Testis (tissue), 5 donors: ENCODE measurements at places on chromosomes 16 and 17.

DNA sequence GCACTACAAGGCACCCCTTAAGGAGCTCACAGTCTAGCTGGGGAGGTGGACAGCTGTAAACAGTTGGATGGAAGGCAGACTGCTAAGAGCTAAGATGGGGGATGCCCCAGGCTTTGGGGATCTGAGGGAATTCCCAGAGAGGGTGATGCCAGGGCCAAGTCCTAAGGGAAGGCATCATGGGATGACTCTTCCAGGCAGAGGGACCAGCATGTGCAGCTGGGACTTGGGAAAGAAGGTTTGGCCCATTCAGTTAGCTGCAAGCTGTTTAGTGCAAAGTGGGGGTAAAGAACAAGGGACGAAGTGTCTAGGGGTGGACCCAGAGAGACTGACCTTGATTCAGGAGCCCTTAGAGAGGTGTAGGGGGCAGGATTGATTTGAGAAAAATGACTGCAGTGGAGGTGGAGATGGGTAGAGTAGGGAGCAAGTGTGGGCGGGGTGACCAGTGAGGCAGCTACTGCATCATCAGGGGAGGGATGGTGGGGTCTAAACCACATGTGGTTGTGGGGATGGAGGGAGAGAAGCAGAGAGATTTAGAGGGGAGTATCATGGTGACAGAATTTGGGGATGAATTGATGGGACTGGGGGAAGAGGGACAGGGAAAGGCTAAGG, 27.1 kb upstream of the PHF12 start:
- H3K27me3 ChIP-seq = no peaks in the 10 kb centered on the region
- DNase-seq = no peak
- H3K4me3 ChIP-seq = no peak overlapping the region
- no peaks in the 10 kb centered on the region for H3K36me3 ChIP-seq
- H3K27ac ChIP-seq = no peak overlapping the region

DNA sequence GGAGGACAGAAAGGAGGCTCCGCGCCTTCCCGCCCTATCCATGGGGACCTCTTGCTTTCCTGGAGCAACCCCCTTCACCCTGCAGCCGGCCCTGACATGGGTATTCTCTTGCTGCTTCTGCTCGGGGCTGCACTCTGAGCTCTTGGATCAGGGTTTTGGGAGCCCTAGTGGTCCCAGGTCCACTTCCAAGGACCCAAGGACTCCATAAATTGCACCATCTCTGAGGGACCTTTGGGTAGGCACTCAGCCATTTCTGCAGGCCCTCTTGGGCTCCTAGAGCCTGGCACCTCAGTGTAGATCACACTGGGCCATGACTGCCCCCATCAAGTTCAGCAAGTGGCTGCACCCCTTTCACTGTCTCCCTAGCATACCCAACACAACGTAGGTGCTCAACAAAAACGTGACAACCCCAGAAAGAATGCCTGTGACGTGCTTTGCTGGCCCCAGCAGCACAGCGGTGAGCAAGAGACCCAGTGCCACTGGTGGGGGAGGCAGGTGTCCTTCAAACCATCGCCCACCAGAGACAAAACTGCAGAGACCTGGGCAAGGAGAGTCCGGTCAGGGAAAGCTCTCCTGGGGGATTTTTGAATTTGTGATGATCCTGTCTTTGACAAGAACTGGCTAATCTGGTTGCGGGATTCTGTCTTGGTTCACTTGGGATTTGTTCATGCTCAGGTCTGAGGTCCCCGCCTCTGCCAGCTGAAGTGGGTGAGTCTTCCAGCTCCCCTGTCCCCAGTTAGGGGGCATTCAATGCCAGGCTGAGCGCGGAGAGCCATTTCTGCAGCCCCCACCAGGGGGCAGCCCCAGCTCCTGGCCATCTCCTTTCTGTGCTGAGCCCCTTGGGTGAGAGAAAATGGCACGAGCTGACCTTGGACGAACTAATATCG, 2.5 kb upstream of the RAB11FIP4 start:
- peak; percentile 18 for DNase-seq
- no peak overlapping the region for H3K27ac ChIP-seq
- H3K36me3 ChIP-seq = no peaks in the 10 kb centered on the region
- no peak overlapping the region for H3K4me3 ChIP-seq

- no peak overlapping the region for H3K4me3 ChIP-seq
- no peaks in the 10 kb centered on the region for H3K4me1 ChIP-seq
- no peaks in the 10 kb centered on the region for H3K36me3 ChIP-seq
Observed at GRCh38 chr17:29189355-29189754, 9.2 kb upstream of the MYO18A start.

- no peaks in the 10 kb centered on the region for H3K4me1 ChIP-seq
- H3K27ac ChIP-seq = no peak overlapping the region
- no peaks in the 10 kb centered on the region for H3K36me3 ChIP-seq
- no peaks in the 10 kb centered on the region for H3K27me3 ChIP-seq
Observed at GRCh38 chr17:55152236-55152635, 112.5 kb upstream of the HLF start.

DNA sequence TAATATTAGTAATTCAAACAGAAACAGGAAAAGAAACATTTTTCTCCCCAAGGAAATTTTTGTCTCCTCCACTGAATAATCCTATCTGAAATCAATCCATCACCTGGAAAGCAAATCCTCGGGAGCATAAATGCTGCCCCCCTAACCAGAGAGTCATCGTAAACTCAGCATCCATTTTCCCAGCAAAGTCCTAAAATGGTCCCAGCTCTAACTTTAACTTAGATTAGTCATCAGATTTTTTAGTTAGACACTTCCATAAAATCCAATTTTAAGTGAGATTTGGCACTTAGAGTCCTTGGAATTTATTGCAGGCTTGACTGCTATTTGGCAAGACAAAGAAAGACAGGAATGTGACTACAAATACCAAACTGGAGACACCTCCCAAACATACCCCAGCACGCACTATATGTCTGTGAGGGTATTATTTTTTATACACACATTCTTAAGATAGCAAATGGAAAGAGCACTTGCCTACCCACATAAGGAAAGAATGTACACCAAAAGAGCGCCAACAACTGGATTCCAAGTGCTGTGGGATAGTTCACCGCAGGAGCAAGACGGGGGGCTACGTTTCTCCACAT, 15.4 kb downstream of the SCO1 start:
- H3K27ac ChIP-seq = no peak overlapping the region
- H3K27me3 ChIP-seq = no peaks in the 10 kb centered on the region
- H3K4me1 ChIP-seq = peaks cover 6% of the 10 kb centered on the region
- DNase-seq = no peak
- no peak overlapping the region for H3K4me3 ChIP-seq
- no peaks in the 10 kb centered on the region for H3K36me3 ChIP-seq

DNA sequence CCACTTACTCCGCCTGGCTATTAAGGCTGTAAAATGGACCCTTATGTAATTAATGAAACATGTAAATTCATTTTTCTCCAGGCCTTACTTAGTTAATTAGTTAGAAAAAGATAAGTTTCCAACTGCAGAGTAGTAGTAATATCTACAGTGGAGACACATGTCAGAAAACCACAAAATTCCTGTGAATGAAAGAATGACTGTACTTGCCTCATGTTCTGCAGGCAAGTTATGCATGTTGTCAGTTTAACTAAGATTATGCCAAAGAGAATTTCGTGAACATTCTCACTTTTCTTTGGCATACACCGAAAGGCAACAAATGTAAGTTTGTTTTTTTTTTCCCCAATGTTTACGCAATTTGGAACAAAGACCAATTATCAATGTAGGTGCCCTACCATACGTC, 16.8 kb upstream of the CCL1 start:
- H3K27me3 ChIP-seq = no peaks in the 10 kb centered on the region
- H3K36me3 ChIP-seq = no peaks in the 10 kb centered on the region
- H3K4me1 ChIP-seq = no peaks in the 10 kb centered on the region
- H3K27ac ChIP-seq = no peak overlapping the region
- no peak for DNase-seq

GRCh38 chr17:8857919-8858318, 9.6 kb downstream of the PIK3R6 start:
- H3K36me3 ChIP-seq = no peaks in the 10 kb centered on the region
- no peak for DNase-seq
- H3K4me1 ChIP-seq = no peaks in the 10 kb centered on the region

DNA sequence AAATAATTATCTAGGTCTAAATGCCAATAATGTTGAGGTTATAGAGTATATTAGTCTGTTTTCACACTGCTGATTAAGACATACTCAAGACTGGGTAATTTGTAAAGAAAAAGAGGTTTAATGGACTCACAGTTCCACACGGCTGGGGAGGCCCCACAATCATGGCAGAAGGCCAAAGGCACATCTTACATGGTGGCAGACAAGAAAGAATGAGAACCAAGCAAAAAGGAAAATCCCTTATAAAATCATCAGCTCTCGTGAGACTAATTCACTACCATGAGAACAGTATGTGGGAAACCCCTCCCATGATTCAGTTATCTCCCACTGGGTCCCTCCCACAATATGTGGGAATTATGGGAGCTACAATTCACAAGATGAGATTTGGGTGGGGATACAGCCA, 2.9 kb upstream of the KATNB1 start:
- no peaks in the 10 kb centered on the region for H3K36me3 ChIP-seq
- no peak for DNase-seq
- no peaks in the 10 kb centered on the region for H3K27me3 ChIP-seq
- H3K27ac ChIP-seq = no peak overlapping the region

- no peaks in the 10 kb centered on the region for H3K36me3 ChIP-seq
- no peaks in the 10 kb centered on the region for H3K27me3 ChIP-seq
- no peak for DNase-seq
- no peak overlapping the region for H3K4me3 ChIP-seq
- no peak overlapping the region for H3K27ac ChIP-seq
Observed at GRCh38 chr16:65655802-65656201, 533.9 kb upstream of the CDH11 start.

GRCh38 chr17:36544044-36544306, 744 bp upstream of the GGNBP2 start:
- H3K4me3 ChIP-seq = peak overlapping the region; percentile 96
- peak; percentile 70 for DNase-seq
- peaks cover 31% of the 10 kb centered on the region for H3K4me1 ChIP-seq
- H3K27me3 ChIP-seq = no peaks in the 10 kb centered on the region
- no peaks in the 10 kb centered on the region for H3K36me3 ChIP-seq

DNA sequence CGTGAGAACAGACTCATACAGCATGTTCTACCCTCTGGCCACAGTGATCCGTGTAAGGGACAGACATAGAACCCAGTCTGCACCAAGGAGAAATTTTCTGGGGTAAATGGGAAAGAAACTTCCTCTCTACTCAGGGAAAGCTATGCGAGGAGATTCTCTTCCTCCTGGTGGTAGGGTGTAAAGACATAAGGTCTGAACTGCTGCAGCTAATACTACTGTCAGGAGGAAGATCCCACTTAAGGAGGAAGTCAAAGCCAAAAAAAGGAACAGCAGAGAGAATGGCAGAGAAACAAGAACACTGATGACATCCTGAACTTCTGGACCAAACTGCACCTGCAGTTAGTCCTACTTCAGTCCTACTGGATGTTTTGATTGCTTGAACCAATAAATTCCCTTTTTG, 7.1 kb upstream of the TM4SF5 start:
- H3K27me3 ChIP-seq = no peaks in the 10 kb centered on the region
- DNase-seq = no peak
- no peaks in the 10 kb centered on the region for H3K36me3 ChIP-seq
- H3K4me3 ChIP-seq = no peak overlapping the region

DNA sequence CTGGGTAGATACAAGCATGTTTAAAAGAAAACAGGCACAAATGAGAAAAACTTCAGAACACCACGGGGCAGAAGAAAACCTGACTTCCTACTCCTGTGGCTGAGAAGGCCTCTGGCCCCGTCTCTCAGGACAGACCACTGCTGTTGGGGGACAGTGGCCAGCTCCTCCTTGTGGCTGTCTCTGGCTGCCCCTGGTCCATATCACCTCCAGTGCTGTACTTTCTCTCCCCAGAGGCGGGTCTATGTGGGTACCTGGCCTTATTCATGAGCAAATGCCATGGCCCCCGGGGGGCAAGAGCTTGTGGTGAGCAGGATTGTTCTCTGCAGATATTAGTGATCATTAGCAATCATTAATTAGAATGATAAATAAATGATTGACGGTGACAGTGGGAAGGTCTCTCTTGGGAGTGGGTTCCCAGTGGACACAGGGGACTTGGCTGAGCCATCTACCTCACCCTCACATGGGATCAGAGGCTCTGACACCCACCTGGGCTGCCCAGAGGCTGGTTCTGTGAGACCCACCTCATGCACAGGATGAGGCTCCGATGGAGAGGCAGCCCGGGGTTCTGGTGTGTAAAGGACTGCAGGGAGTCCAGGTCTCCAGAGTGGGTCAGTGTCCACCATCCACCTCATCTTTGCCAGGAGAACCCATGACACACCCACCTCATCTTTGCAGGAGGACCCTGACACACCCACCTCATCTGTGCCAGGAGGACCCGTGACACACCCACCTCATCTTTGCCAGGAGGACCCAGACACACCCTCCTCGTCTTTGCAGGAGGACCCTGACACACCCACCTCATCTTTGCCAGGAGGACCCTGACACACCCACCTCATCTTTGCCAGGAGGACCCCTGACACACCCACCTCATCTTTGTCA, 30.6 kb upstream of the CBFA2T3 start:
- peaks cover 10% of the 10 kb centered on the region for H3K4me1 ChIP-seq
- H3K27me3 ChIP-seq = no peaks in the 10 kb centered on the region
- no peak for DNase-seq
- H3K27ac ChIP-seq = no peak overlapping the region
- H3K36me3 ChIP-seq = no peaks in the 10 kb centered on the region
- no peak overlapping the region for H3K4me3 ChIP-seq

DNA sequence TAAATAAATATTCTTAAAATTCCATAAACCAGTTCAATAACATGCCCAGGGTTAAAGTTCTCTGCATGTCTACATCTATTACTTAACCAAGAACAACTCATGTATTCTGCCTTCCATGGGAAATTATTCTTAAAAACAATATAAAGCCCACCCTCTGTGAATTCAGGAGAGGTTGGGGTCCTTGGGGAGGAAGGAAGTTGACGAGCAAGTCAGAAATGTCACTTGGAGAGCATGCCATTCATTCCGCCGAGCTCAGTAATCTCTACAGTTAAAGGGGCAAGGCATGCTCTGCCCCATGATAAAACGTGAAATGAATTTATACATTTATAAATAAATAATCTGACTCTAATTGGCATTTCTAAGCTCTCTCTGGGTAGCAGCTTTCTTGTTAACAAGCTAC, 405.1 kb downstream of the TOX3 start:
- no peaks in the 10 kb centered on the region for H3K27me3 ChIP-seq
- no peaks in the 10 kb centered on the region for H3K4me1 ChIP-seq

- no peaks in the 10 kb centered on the region for H3K36me3 ChIP-seq
- H3K27me3 ChIP-seq = no peaks in the 10 kb centered on the region
- H3K4me1 ChIP-seq = peaks cover 27% of the 10 kb centered on the region
- peak; percentile 52 for DNase-seq
- H3K27ac ChIP-seq = no peak overlapping the region
Observed at GRCh38 chr17:68576811-68577496, 24.2 kb downstream of the FAM20A start.
